KG1 (cell line): ENCODE measurements at places on chromosomes 4 and X.

GRCh38 chrX:123525123-123525725 is 207.6 kb downstream of the THOC2 start:
- no peak for DNase-seq

GRCh38 chr4:19650903-19651864 is 600.5 kb upstream of the SLIT2 start:
- no peak for DNase-seq

DNA sequence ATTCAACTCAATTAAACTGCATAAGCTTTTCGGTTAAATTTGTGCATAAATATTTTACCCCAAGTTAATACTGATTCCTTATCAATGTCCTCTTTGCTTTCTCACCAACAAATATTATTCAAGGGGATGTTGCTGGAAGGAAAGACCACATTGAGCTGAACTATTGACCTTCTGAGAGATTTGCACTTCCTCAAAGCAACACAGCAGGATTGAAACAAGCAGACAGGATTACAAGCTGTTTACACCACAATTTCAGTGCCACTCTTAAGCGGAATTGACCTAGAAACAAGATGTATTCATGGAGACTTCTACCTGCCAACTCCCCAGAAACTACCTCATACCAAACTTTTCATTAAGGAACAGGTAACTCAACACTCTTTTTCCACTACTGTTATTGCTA is 96.5 kb upstream of the DUSP21 start:
- DNase-seq: no peak

- DNase-seq: no peak
Observed at GRCh38 chr4:182325848-182326255, 82.7 kb downstream of the TENM3 start.

GRCh38 chr4:67658302-67658701 is 42.7 kb downstream of the UBA6 start:
- DNase-seq: no peak

GRCh38 chrX:105315248-105315647 is 94.8 kb upstream of the TEX13A start:
- DNase-seq: no peak

DNA sequence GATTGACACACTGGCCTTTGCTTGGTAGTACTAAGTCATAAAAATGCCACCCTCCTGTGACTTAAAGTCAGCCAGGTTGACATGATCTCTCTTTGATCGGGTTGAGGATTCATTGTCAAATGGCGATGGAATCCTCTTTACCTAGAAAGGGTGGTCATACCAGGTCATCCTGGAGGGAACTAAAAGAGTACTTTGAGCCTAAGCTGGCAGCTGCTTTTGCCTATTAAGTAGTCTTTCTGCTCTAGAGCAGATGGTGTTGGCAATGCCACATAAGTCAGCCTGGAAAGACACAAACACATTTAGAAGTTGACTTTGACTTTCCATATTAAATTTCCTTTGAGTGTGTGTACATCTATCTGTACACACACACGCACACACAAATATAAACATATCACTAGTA is 39.2 kb upstream of the C4orf54 start:
- no peak for DNase-seq

DNA sequence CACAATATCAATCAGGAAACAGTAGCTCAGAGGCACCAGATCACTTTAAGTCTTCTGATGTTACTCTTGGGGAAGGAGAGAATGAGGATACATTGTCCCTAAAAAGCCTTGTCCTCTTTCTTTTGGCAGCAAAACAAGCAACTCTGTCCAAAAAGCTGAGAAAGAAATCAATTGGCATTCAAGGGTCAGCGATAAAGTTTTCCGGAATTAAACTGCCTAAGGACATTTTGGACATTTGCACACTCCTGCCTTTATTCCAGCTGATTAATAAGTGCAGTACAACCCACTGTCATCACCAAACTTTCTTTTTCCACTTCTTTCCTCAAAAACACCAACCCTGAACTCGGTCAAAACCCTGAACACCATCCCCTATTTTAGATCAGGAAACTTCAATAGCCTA is 85.8 kb upstream of the FAM9A start:
- DNase-seq: no peak

GRCh38 chrX:23900220-23900797 is 7.4 kb downstream of the APOO start:
- no peak for DNase-seq

- no peak for DNase-seq
Observed at GRCh38 chrX:115913575-115913974, 257.0 kb upstream of the AGTR2 start.

DNA sequence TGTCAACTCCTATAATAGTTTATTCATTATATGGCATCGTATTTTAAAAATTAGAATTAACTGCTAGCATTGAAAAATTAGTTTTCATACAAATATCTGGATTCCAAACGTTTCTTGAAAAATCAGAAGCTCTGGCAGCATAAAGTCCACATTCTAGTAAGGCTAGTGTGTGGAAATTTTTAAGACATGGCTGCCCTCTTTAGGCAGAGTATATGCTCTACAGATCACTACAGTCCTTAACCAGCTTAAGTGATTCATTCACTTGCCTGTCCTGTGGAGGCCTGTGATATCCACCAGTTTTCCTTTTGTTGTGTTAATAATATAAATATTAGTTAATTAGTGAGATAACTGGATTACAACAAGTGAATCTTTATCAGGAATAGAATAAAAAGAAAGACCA is 287.2 kb downstream of the OPHN1 start:
- DNase-seq: no peak

DNA sequence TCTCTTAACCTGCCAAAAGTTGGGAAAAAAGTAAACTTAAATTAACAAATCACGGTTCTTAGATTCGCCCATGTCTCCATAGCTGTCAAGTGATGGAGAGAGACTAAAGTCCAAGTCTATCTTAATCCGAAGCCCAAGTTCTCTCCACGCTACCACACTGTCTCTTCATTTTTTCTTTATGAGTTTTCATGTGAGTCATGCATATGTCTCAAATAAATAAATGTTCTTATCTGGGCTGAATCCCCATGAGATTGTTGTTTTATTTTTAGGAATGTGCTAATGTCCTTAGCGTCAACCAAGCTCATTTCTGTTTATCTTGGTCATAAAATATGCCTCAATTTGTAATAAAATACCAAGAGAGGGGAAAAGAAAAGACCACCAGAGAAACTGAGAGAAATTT is 169.3 kb downstream of the RCHY1 start:
- no peak for DNase-seq

GRCh38 chr4:79882806-79883205 is 190.2 kb downstream of the ANTXR2 start:
- DNase-seq: no peak

GRCh38 chrX:129000018-129000417 is 523.3 kb downstream of the SMARCA1 start:
- DNase-seq: no peak

DNA sequence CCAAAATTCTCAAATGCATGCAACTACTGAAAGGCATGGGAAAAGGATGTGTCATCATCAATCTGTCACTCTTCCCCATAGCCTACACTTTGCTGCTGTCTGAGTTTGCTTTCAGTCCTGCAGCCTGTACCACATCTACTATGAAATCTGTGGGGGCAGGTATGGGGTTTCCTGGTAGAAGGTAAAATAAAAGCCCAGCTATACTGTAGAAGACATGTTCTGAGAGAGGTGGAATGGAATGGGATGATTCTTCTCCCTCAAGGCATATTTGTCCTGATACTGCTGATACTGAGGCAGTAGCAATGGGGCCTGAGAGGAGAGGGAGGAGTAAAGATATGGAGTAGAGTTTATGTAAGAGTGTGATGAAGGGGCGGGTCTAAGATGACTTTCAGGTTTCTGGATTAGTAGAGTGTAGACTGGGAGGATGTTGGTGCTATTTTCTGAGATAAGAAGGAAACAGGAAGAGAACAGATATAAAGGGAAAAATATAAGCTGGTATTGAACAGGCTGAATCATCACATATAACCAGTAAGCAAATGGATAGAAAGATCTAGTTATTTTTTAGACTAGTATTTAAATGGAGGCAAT is 38.7 kb upstream of the GYPA start:
- DNase-seq: no peak

- DNase-seq: no peak
Observed at GRCh38 chr4:53497487-53498244, 93.6 kb downstream of the LNX1 start.

DNA sequence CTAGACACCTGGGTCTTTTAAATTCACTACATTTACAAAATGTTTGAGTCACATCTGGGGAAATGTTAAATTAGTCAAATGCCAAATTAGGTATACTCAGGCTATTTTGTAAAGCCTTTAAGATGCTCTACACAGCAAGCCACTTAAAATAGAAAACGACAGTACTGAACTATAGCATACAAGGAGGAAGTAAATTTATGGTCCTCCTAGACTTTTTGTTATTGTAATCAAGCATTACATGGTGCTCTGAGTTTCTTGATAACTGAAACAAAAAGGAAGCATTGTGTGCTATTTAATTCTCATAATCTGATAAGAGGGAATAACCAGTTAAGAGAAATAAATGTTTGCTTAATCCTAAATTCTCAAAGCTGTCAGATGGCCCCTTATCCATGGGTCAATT is 46.2 kb downstream of the SLC9A7 start:
- no peak for DNase-seq

- no peak for DNase-seq
Observed at GRCh38 chrX:122666601-122667000, 517.5 kb upstream of the GRIA3 start.

GRCh38 chr4:6125103-6125651 is 75.2 kb downstream of the JAKMIP1 start:
- no peak for DNase-seq

GRCh38 chr4:143291314-143291713 is 45.4 kb upstream of the GAB1 start:
- no peak for DNase-seq

GRCh38 chrX:623599-624315 is 6.8 kb upstream of the SHOX start:
- DNase-seq: no peak

GRCh38 chr4:13794819-13795565 is 167.5 kb upstream of the BOD1L1 start:
- DNase-seq: no peak

DNA sequence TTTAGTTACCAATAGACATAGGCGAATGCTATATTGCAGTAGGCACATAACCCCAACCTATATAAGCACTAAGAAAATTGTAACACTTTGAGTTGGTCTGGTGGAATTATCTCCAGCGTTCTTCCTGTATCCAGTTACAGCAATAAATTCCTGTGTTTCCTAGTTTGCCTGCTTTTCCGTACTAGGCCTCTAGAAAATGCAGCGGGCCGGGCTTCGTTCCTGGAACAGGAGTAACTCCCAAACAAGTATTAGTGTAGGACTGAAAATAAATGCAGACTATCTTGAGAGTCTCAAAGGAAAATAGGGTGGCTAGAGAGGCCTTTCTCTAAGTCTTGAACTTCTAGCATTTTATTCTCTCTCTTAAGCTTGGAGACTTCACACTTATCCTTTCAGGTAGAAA is 159.8 kb downstream of the OR13H1 start:
- DNase-seq: no peak

DNA sequence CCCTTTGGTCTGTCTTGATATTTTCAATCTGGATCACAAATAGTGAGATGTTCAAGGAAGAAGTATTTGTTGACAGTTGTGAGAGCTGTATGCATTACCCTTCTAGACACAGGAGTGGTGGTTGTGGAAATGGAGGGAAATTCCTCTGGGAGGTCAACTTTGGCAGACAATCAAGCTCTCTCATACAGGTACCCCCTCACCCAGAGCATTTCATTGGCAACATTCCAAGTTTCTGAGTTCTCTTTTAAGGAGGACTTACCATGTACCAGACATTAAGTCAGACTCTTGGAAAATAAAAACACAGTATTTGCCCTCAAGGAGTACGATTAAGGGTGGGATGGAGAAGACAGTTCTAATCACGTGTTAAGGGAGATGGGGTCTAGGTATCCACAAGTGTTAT is 45.3 kb downstream of the KLHL15 start:
- DNase-seq: no peak

DNA sequence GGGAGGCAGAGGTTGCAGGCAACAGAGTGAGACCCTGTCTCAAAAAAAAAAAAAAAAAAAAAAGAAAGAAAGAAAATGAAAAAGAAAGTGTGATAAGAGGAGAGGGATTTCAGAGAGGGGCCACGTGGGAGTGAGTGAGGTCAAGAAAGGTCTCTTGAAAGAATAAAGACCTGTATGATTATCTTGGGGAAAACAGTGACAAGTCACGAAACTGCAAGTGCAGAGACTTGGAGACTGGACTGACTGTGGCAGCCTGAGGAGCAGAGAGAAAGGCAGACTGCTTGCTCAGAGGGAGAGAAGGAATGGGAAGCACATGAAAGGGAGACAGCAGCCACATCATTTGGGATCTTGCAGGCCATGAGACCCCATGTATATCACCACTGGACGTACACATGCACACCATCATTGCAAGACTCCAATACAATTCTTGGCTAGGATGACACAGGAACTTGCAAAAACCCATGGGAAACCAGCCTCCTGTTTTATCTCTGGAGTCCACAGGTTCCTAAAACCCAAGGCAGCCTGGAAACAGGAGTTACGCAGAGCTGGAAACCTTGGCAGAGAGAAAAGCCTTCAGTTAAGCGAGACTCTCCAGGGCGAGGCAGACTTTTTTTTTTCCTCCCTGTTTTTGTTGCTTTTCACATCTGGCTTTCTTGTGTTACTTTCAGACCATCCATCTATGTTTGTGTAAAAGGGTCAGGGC is 207.0 kb upstream of the TBL1X start:
- no peak for DNase-seq

DNA sequence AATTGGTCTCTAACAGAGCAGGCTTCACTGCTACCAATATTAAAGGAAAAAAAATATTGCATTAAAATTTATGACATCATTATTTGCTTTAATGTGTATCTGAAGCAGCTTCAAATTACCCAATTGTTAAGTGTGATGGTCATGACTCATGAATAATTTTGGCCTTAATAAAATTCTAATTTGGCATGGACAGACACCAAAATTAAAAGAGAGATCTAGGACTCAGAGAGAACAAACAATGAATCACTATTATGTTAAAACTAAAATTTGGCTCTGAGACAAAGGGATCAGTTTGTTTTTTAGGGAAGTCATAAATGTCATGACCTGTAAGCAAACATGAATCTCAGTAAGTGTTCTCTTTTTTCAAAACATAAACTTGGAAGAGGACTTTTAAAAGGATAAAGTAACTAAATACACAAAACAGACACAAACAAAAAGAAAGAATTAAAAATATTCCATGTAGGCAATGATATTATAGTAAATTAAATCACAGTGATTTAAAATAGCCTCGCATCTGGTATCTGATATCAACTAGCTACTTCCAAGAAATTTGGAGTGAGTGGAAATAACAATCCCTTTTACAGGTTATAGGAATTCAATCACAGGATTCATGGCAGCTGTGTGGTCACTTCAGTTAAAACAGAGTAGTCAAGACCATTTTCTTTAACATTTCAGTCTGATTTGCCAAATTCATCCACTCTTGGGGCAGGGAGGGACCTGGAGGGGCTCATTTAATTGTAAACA is 11.6 kb downstream of the VEGFC start:
- no peak for DNase-seq

GRCh38 chr4:55762819-55763218 is 56.8 kb upstream of the EXOC1L start:
- no peak for DNase-seq

- no peak for DNase-seq
Observed at GRCh38 chr4:39823191-39823590, 125.3 kb downstream of the UBE2K start.

- DNase-seq: no peak
Observed at GRCh38 chrX:137549073-137549472, 16.9 kb upstream of the ZIC3 start.
